HL-60 (cell line): ENCODE measurements at places on chromosomes 3 and 15.
A peak's percentile ranks its signal among the peaks of the same experiment; 100 is the strongest.

- DNase-seq = no peak
Measured at GRCh38 chr3:145620002-145620401, 541.0 kb downstream of the PLOD2 start.

GRCh38 chr15:42065033-42065432 is 29.3 kb downstream of the PLA2G4D start:
- DNase-seq = no peak

- no peak for DNase-seq
Measured at GRCh38 chr15:46961795-46962194, 755.5 kb upstream of the SEMA6D start.

DNA sequence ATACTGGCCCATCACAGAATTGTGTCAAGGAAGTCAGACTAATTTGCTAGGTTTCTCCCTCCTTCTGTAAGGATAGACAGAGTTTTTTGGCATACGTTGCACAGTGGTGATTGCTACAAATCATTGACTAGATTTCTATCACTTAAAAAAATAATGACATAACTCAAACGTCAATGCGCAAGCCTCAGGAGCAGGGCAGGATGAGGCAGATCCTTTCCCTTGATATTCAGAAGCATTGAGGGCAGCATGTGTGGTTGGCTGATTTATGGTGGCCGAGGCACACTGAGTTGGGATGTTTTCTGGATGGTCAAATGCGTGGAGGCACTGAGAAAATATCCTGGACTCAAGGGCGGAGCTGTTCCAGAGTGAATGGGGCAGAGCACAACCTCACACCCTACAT is 14.4 kb downstream of the THSD4 start:
- DNase-seq = no peak

- DNase-seq = no peak
Measured at GRCh38 chr3:64109438-64109837, 86.1 kb upstream of the PSMD6 start.

DNA sequence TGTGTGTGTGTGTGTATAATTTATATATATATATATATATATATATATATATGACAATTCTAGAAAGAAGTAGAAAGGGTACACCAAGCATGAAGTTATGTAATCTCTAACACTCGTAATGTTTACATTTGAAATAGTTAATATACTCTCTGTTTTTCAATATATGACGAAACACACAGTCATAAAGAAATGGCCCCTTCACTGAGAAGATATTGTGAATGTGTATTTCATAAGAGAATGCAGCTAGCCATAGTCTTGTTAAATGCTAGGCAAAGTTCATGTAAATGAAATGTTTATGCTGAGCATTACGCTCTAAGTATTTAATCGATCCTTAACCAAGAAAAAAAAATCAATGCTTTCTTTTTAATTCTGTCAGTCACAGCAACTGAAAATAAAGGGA is 154.7 kb upstream of the TSPAN3 start:
- DNase-seq = no peak

GRCh38 chr3:171972871-171973348 is 66.5 kb upstream of the FNDC3B start:
- DNase-seq = no peak

DNA sequence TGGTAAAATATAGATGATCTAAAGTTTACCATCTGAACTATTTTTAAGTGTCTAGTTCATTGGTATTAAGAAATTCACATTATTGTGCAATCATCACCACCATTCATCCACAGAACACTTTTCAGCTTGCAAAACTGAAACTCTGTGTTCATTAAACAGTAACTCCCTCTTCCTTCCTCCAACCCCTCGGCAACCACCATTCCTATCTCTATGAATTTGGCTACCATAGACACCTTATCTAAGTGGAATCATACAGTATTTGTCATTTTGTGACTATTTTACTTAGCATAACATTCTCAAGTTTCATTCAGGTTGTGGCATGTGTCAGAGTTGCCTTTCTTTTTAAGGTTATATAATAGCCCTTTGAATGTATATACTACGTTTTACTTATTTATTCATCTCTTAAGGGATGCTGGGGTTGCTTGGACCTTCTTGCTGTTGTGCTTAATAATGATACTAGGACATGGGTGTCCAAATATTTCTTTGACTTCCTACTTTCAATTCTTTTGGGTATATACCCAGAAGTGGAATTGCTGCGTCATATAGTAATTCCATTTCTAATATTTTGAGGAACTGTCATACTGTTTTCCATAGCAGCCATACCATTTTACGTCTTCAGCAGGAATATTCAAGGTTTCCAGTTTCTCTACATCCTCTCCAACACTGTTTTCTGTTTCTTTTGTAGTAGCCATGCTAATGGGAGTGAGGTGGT is 20.9 kb downstream of the KAT2B start:
- peak; percentile 58 for DNase-seq

DNA sequence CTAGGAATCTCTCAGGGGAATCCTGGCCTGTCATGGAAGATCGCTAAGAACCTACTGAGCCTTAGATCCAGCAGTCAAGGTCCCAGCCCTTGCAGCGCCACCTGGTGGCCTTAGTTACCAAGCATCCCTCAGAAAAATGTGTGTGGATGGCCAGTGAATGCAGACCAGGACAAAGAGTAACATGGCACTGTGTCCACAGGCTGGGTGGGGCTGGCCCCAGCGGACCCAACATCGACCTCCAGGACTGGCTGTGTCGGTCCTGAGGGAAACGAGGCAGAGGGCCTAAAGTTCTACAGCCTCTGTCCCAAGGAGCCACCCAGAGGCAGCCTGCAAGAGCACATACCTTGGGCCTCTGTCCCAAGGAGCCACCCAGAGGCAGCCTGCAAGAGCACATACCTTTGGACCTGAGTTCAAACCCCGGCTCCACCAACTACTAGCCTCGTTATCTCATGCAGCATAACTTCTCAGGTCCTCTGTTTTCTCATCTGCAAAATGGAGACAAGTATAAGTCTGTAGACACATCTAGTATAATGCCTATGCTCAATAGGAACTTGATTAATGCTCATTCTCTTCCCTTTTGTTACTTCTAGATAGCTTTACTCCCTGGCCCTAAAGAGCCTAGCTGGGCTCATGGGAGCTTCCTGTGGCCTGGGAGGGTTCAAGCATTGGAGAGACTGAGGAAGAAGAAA is 57.5 kb upstream of the HERC1 start:
- DNase-seq = peak; percentile 71

DNA sequence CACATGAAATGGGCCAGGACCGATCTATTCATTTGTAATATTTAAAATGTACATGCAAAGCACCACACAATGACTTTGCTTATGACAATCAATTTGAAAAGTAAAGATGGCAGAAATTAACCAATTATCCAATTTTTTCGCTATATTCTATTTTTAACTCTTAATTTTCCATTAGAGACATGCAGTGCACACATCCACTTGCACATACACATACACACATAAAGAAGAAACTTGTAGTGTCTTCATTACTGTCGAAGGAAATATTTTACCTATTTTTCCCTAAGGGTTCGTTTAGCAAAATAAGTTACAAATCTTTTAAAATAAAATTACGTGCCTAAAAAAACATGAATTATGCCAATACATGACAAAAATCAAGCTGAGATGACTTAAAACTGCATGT is 194.3 kb upstream of the MDFIC2 start:
- DNase-seq = no peak

- peak; percentile 89 for DNase-seq
Measured at GRCh38 chr15:50883903-50884302, 24.6 kb upstream of the AP4E1 start.

DNA sequence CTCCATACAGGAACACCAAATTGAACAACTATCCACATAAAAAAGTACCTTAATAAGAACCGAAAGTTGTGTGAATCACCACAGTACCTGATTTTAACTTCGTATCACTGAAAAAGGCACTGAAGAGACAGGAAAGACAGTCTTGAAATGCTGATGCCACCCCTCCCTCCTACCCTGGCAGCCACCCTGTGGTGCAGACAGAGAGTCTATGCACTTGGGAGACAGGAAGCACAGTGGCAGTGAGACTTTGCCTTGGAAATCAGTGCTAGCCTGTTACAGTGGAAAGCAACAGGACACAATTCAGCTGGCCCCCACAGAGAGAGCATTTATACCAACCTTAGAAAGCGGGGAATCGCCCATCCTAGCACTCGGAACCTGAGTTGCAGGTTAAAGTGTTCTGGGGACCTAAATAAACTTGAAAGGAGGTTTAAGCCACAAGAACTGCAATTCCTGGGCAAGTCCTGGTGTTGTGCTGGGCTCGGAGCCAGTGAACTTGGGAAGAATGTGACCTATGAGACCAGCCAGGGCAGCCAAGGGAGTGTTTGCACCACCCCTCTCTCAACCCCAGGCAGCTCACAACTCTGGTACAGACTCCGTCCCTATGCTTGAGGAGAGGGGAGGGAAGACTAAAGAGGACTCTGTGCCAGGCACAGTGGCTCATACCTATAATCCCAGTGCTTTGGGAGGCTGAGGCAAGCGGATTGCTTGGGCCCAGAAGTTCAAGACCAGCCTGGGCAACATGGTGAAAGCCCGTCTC is 240.1 kb downstream of the ISL2 start:
- no peak for DNase-seq

- no peak for DNase-seq
Measured at GRCh38 chr3:13148561-13149329, 75.5 kb upstream of the IQSEC1 start.

- DNase-seq = no peak
Measured at GRCh38 chr15:29651476-29652233, 170.6 kb downstream of the TJP1 start.

DNA sequence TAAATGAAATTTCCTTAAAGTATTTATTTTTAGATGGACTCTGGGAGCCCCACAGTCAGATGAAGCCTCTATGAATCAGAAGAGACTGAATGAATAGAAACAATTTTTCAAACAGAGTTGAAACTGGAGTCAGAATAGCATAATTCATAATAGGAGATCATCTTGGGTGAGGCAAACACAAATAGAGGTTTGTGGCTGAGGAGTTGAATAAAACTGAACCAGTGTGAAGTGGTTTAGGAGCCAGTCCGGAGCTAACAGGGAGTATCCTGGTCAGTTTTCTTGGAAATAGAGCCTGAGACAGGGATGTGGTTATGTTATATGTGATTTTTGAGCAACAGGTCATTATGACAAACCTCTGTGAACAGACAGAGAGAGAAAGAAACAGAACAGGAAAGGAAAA is 39.2 kb downstream of the SAMMSON start:
- DNase-seq = no peak

- no peak for DNase-seq
Measured at GRCh38 chr3:189419038-189419437, 212.2 kb upstream of the TP63 start.

- DNase-seq = no peak
Measured at GRCh38 chr3:193553586-193553985, 1.1 kb downstream of the ATP13A4 start.

- DNase-seq = no peak
Measured at GRCh38 chr15:96213045-96213444, 117.5 kb upstream of the NR2F2 start.

GRCh38 chr15:71128939-71129562 is 13.8 kb downstream of the THSD4 start:
- DNase-seq = no peak

DNA sequence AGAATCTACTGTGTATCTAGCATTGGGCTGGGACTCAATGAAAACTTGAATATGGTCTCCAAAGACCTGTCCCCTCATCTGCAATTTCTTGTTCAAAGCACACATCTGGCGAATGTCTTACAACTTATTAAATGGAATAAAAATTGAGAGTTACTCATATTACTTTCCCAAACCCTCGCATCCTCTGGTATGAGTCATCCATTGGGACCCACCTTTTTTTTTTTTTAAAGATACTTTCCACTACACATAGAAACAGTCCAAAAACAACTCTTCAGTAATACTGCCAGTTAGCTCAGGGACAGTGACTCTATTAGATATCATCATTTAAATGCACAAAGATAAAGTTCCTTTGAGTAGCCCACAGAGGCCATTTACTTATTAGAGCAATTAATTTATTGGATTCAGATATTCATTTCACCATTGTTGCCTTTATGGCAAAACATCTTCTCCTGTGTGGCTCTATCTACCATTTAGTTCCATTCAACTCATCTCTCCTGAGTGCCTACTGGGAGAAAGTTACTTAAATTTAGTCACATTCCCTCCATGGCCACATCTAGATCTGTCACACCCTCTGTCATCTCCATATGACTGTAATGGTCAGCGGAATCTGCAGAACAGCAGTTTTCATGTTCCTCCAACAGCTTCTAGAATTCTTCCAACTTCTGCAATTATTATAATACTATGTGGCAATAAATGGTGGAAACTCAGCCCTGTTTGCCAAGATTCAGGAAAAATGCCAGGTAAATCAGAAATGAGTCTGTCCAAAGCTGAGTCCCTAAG is 77.9 kb upstream of the ARHGEF3 start:
- DNase-seq = no peak

DNA sequence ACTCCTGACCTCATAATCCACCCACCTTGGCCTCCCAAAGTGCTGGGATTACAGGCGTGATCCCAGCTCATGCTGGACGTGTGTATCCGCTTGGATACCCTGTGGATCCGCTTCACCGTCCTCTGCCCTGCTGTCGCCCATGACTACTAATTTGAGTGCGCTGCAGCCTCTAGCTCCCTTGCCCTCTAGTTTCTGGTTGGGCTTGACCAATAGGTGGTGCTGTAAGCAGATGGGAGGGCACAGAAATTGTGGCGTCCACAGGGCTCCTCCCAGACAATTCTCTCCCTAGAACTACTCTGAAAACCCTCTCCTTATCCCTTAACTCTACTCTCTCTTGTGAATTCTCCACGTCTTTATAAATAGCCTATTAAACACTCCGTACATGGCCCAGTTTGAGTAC is 36.2 kb downstream of the ZPLD1 start:
- peak; percentile 2 for DNase-seq
